CD4-positive, alpha-beta T cell treated with Interleukin-21 for 1 hour (primary cell): ENCODE measurements at places on chromosomes 5 and 9.

DNA sequence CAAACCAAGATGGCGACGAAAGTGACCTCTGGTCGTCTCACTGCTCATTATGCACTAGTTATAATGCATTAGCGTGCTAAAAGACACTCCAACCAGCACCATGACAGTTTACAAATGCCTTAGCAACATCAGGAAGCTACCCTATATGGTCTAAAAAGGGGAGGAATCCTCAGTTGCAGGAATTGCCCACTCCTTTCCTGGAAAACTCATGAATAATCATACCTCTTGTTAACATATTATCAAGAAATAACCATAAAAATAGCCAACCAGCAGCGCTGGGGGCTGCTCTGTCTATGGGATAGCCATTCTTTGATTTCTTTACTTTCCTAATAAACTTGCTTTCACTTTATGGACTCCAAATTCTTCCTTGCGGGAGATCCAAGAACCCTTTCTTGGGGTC lies 595.7 kb upstream of the KLF4 start:
- DNase-seq: no peak

DNA sequence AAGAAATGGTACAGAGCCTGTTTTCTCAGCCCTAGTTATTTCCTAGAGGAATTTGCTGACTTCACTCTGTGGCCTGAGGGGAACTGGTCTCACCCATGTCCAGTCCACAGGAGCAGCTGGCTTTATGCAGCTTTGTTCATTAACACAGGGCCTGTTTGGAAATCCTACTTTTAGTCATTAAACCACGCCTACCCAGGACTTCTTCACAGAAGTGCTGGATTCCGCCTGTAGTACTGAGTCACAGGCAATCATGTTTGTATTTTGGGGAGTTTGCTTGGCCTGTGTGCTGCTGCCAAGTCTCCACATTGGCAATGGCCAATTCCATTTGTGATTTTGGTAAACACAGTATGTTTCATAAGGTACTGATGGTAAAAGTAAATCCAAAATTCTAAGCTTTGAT lies 52.8 kb downstream of the CTNND2 start:
- no peak for DNase-seq

DNA sequence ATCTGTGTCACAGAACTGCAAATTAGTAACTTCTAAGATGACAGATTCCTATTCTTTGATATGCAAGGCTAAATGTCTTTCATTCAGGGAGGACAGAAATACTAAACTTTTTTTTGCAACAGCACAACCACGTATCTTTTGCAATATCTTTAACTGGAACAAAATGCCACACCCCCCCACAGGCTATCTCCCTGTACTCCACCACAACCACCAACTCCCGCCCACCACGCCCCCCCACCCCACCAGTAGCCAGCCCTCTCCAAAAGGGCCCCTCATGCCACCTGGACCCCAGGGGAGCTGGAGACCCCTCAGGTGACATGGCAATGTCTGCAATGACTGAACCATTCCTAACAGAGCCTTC lies 131.8 kb downstream of the ROR2 start:
- no peak for DNase-seq

- no peak for DNase-seq
Measured at GRCh38 chr5:125083981-125084380, 337.5 kb upstream of the ZNF608 start.

GRCh38 chr5:142630927-142631539 lies 54.9 kb downstream of the FGF1 start:
- no peak for DNase-seq

GRCh38 chr9:113636165-113636564 lies 172.6 kb downstream of the RGS3 start:
- DNase-seq: no peak

GRCh38 chr5:174523311-174524071 lies 200.9 kb upstream of the MSX2 start:
- no peak for DNase-seq

DNA sequence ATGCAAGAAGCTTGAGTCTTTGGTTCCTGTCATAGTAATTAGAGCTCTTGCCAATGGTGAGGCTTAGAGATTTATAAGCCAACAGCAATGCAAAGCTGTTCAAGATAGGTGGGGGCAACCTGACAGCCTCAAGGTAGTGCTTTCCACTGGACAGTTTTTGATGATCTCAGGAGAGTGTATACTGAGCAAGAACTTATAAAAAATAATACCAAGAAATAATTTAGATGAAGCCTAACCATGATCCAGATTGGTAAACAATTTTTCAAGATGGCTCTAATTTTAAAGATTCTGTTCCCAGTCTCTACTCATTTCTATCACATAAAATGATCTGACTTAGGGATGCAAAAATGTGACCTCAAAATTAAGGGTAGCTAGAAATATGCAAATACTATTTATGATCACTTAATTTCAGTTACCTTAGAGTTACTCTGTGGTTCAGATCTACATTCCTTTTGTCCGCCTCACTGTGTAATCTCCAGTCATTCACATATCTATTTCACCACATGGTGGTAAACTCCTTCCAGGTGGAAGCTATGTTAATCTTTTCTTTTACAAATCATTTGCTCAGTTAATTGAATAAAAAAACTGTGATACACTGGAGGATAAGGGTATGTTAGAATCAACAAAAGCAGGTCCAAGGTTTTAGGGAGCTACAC lies 1228.0 kb upstream of the C9orf72 start:
- DNase-seq: no peak

DNA sequence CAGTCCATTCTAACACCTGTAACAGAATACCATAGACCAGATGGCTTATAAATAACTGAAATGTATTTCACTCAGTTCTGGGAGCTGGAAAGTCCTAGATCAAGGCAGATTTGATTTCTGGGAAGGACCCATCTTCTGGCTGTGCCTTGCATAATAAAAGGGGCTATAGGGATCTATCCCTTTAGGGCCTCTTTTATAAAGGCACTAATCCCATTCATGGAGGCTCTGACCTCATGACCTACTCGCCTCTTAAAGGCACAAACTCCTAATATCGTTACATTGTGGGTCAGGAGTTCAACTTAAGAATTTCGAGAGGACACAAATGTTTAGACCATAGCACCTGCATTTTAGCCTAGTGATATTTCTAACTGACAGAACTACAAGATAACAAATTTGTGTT lies 619.0 kb downstream of the CDH18 start:
- DNase-seq: no peak

DNA sequence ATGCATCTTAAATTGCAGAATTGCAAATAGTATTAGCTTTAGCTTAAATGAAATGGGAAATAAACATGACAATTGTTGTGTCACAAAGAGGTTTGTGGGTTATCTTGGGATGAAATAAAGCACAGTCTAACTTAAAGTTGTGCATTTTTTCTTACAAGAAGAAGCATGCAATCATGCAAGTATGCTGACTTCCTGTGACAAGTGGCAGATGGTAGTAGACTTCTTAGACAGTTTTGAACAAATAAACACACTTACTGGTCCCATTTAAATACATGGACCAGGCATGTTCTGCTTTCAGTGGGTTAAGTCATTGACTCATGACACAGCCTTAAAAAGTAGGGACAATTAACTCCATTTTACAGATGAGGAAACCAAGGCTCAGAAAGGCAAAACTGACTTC lies 15.9 kb upstream of the C5orf63 start:
- DNase-seq: no peak

DNA sequence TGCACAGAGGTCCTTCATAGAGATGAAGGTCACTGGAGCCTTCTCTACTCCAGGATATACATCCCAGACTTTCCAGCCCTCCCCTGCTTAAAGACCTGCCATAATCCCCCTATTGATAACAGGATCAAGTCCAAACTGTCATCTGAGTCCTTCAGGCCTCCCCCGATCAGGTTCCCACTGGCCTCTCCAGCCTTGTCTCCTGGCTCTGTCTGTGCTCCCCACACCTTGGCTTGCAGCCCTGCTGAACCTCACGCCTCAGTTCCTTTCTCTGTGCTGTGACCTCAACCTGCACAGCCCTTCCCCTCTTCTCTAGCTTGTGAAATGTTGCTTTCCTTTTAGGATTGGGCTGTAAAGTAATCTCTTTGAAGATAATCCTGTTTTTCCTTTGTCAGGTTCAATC lies 2.5 kb upstream of the HRH2 start:
- DNase-seq: no peak

DNA sequence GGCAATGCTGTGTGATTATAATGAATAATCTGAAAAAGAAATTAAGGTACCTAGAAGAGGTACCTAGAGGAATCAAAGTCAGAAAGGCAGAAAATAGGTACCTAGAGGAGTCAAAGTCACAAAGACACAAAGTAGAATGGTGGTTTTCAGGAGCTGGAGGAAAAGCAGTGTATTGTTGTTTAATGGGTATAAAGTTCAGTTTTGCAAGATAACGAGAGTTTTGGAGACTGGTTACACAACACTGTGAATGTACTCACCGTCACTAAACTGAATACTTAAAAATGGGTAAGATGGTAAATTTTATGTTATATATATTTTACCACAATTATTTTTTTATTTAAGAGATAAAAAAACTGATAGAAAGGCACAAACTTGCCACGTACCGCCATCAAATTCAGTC lies 57.0 kb downstream of the FBXL17 start:
- DNase-seq: no peak

DNA sequence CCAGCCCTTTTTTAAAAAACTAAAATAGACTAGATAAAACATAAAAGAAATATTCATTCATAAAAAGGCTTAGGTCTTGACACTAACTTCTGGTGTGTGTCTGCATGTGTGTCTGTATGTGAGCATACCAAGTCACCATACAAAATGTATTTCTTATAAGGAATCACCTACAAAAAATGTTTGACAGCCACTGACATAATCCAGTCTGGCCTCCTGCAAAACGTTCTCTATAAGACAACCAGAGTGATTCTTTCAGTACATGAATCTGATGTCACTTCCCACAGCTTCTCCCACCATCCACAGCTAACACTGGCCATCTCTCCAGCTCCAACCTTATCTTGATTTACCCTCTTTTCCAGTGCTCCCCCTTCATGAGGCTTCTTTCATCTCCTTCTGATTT lies 192.3 kb downstream of the TLE1 start:
- DNase-seq: no peak

DNA sequence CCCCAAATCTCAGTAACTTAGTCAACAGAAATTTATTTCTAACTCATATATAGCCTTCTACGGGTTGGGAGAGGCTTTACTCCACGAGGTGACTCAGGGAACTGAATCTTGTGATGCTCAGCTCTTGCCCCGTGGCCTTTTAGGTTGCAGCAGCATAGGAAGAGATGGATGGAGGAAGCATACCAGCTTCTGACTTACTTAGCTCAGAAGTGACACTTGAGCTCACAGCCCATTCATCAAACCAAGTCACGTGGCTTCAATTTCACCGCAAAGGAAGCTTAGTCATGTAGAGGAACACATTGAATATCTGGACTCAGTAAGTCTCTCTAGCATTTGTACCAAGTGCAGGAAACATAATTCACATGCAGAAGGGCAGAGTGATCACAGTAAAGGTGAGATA lies 124.1 kb upstream of the KCNN2 start:
- DNase-seq: no peak

GRCh38 chr5:39498278-39498952 lies 73.6 kb upstream of the DAB2 start:
- no peak for DNase-seq

- no peak for DNase-seq
Measured at GRCh38 chr9:109382182-109382581, 61.3 kb upstream of the EPB41L4B start.

GRCh38 chr9:71368157-71368556 lies 246.7 kb upstream of the TRPM3 start:
- no peak for DNase-seq

DNA sequence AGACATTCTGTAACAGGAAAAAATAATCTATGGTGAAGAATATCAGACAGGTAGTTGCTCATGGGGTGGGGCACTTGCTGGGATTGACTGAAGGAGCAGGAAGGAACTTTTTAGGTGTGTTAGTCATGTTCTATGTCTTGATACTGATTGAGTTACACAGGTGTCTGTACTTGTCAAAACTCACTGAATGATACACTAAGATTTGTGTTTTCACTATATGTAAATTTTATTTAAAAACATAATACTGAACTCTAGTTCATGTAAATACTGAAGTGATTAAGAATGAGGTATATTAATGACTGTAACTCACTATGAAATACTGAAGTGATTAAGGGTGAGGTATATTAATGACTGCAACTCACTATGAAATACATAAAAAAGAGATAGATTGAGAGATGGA lies 28.5 kb downstream of the IL6ST start:
- DNase-seq: no peak

- no peak for DNase-seq
Measured at GRCh38 chr5:67115246-67115645, 81.4 kb downstream of the CD180 start.

GRCh38 chr9:80790764-80791163 lies 898.6 kb downstream of the TLE1 start:
- no peak for DNase-seq

GRCh38 chr5:39580702-39581453 lies 156.1 kb upstream of the DAB2 start:
- no peak for DNase-seq

- peak; percentile 53 for DNase-seq
Measured at GRCh38 chr5:32583582-32584232, 1.6 kb upstream of the SUB1 start.

DNA sequence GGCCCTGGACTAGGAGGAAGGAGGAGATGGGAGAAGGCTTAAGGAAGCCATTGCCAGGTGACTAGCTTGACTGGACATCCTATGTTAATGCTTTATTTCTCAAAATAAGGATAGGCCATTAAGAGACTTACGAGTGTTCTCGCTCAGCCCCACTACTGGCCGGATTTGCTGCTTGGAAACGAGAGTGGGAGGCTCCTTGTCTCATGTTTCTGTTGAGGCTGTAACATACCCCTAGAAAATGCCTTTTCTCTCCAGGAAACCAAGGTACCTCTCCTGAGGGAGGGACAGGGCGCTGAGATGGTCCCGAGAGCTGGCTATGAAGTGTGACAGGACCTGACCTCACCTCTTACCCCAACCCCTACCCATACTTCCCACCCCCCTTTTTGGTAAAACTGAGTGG lies 60.0 kb downstream of the RALGPS1 start:
- DNase-seq: no peak

DNA sequence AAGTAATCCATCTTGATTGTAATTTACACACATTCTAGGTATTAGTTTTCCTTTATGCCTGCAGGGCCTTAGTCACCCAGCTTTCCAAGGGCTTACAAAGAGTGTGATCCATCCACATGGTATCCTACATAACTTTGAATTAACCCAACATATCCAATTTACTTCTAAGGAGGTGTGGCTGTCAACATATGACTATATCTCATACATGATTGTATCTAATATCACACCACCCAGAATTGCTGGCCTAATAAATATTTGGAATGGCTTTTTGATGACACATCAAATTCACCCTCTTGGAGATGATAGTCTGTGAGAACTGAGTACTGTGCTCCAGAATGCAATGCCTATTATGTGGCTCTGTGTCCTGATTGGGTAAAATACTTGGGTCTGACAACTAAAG lies 363.3 kb upstream of the GRIN3A start:
- DNase-seq: no peak

DNA sequence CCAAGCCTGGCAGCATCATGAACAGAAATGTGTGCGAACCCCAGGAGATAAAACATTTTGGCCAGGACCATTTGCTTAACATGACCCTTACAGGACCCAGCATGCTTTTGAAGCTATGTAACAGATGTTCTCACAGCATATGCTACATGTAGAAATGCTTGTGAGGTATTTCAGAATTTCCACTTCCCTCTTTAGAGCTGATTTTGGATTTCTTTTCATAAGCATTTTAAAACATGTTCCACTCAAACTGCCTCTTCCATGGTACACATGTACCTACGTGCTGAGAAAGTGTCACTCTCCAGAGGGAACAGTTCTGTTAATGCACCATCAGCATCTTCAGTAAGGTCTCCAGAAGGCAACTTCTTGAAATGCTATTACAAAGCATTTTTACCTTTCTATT lies 15.7 kb upstream of the TSSK1B start:
- no peak for DNase-seq
